Stimulated activated CD4-positive, alpha-beta T cell treated with anti-CD3 and anti-CD28 coated beads, Interleukin-15, amount 100 ng/mL, for 48 hours (primary cell): ENCODE measurements at places on chromosomes 2 and 18.

DNA sequence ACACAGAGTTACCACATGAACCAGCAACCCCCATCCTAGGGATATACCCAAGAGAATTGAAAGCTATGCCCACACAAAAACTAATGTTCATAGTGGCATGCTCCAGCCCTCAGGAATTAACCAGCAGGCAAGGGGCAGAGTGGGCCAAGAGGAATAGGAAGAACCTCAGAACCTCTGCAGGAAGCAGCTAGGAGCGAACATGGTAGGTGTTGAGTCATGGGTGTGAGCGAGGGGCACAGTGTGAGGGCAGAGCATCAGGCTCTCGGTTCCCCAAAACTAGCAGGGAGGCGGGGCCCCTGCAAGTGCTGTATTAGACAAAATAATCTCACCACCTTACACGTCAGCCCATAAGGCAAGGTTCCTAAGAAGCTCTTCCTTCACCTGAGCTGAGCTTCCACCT lies 5.6 kb upstream of the RUFY4 start:
- DNase-seq, result no peak

DNA sequence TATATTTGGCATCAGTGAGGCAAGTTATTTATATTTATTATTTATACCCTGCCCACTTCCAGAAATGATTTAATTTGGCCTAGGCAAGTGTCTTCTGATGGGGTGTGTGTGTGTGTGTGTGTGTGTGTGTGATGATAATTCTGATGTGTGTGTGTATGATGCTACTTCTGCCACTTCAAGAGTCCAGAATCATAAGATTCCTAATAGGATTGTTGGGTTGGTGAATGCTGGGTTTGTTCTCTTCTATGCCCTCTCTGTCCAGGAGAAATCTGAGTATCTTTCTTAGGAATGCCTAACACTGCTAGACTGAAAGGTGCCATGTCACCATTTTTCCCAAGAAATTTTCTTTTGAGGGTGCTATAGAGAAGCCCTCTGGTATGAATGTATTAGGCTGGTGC lies 122.5 kb downstream of the SPTBN1 start:
- no peak for DNase-seq

DNA sequence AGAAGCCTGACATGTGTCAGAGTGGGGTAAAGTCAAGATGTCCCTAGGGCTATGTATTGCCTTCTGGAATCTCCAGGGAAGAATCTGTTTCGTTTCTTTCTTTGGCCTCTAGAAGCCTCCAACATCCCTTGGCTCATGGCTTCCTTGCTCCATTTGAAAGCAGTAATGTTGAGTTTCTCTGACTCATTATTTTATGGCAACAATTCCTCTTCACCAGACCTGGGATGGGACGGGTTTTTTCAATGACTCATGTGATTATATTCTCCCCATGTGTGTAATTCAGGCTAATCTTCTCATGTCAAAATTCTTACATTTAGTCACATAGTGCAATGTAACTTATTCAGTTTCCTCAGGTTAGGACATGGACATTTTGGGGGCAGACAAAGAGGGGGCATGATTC lies 1038.6 kb downstream of the CBLN2 start:
- no peak for DNase-seq

DNA sequence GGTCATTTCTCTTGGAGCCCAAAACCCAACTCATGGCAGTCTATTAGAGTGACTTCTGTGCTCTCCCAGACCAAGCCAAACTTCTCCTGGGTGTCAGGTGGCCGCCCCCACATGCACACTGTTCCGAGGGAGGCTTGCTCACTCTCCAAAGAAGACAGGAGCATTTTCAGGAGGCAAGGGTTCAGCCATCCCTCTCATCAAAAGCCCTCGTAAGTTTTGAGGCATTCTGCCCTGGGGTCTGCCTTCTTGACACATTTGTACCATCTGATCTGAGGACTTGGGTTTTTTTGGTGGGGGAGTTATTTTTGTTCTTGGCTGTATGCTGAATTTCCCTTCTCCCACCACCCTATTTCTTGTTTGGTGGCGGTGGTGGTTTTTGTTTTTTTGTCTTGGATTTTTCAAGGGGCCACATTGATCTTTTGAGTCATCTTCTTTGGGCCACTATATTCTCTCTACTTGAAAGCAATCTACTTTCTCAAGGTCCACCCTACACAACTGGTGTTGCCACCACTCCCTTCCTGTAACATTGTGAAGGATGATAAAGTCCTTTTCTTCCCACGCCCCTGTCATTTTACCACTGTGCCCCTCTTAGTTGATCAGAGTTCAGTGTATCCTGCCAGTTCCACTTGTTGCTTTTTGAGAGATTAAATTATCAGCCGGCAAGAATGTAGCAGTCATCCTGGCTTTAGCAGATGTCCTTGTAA lies 255.8 kb downstream of the CYP26B1 start:
- no peak for DNase-seq

GRCh38 chr2:128520791-128521190 lies 202.1 kb upstream of the HS6ST1 start:
- peak; percentile 59 for DNase-seq

GRCh38 chr2:120303177-120303576 lies 42.8 kb upstream of the INHBB start:
- DNase-seq, result no peak

DNA sequence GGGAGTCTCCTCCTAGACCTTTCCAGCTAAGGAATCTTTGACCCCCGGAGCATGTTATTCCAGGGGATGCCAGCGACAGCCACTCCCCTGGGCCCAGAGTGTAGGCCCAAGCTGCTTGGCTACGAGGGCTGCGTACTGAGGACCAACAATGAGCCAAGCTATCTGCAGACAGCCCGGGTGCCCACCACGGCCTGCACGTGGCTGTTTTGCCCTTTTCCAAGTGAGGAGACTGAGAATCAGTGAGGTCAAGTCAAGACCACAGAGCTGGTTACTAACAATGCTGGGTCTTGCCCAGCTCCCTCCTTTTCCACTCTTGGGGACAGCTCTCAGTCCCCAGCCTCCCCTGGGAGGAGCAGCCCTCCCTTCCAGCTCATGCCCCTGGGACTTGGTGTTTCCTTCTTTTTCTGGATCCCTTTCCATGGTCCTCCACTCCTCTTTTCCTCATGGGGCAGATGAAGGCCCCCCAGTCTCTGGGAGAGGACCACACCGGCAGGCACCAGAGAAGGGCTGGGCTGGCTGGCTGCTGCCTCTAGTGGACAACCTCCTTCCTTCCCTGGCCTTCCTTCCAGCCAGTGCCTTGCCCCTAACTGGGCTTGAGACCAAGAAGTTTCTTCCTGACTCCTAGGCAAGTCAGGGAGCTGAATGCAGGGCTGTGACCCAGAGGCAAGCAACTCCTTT lies 550 bp upstream of the MALL start:
- no peak for DNase-seq

DNA sequence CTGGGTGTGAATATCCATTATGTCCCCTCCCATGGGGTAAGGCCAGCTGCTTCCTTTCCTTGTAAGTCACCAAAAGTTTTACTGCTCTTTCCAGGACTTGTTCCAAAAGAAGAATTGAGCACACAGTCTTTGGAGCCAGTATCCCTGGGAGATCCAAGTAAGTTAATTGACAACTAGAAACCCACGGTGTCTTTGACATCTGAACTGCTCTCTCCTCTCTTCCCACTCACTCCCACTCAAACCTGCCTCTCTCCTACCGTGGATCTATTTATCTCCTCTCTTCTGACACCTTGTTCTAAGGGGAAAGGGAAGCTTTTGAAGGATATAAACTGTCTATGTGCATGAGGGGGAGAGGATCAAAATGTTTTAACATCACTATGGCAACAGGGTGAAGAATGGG lies 86.7 kb downstream of the VIT start:
- DNase-seq, result no peak

- DNase-seq, result no peak
These were observed 38.3 kb downstream of the TIMM21 start for GRCh38 chr18:74186661-74187060.

DNA sequence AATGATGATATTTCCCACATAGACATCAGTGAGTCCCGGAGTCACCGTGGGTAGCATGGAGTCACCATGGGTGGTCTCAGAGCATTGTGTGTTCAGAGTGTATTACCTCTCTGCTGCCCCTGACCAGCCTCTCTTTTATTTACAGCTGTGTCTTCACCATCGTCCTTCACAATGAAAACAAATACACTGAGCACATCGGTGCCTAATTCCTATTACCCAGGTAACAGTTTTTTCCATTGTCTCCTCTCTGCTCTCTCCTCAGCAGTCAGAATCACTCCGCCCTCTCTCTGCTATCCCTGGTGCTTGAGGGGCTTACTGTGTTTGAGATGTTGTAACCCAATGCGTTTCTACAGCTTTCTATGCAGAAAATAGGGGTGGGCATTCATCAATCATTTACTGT lies 361.5 kb upstream of the RAB12 start:
- DNase-seq, result no peak

- DNase-seq, result no peak
These were observed 196.2 kb downstream of the CLIP4 start for GRCh38 chr2:29311458-29311857.

GRCh38 chr18:35041815-35042387 lies 688 bp downstream of the MAPRE2 start:
- DNase-seq, result no peak
